Midbrain (tissue), 1 donor: ENCODE measurements at places on chromosomes 4 and X.

- peak; percentile 5 for DNase-seq
Measured at GRCh38 chrX:38965888-38966287, 164.6 kb downstream of the MID1IP1 start.

DNA sequence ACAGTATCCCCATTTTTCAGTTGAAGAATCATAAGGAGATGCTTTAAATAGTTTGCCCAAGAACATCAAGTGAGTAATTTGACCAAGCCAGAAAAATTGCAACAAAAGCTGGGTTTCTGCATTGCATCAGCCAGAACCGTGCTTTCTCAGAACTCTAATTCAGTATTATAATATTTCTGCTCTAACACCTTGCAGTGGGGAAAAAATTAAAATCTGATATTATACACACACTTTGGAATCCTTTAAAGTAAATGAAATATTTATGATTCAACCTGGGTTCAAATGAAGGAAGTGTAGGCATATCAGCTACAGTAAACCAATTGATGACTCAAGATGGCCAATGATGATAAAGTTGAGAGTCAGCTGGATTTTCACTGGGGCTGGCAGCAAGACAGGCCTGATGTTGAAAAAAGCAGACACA lies 387.6 kb upstream of the ZFP42 start:
- DNase-seq, result no peak

DNA sequence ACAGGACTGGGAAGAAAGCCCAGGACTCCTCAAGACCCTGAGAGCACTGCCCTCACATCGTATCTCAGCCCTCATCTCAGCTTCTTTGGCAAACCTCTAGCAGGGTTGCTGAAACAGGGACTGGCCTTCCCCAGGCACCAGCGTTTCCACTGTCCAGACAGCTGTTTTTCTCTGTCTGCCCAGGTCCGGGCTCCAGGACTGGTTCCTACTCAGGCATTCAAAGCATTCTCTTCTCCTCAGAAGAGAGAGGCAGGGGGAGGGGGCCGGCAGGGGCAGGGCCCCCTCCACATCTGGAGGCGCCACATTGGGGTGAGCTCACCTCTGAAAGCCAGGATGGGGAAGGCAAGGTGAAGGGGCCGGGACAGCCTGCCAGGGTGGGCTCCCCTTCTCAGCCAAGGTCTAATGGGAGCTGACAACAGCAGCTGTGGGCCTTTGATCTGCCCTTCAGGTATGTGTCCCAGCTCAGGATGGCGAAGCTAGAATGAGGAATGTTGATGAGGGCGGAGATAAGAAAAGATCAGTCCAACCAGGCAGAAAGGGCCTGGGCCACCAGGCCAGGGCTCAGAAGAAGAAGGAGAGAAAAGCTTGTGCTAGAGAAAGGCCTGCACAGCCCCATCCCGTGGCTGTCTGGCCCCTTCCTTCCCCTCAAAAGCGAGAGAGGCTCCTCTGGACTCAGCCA lies 60.4 kb downstream of the PJA1 start:
- no peak for DNase-seq

DNA sequence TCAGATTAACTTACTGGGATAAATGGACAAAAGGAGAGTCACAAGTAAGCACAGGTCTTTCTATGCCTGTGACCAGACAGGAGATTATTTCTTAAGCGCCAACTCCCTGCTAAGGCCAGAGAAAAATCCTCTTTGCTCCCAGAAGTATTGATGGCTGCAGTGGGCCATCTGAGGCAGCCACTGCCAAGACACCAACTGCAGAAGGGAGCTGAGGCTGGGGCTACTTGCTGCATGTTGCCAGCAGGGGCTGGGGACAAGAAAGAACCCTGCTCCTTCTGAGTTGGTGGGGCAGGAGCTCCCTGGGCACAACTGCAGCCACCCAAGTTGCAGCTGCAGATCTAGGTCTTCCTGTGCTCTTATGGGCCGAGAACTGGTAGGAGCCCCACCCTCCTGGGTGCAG lies 1075.3 kb downstream of the PCDH18 start:
- DNase-seq, result no peak

DNA sequence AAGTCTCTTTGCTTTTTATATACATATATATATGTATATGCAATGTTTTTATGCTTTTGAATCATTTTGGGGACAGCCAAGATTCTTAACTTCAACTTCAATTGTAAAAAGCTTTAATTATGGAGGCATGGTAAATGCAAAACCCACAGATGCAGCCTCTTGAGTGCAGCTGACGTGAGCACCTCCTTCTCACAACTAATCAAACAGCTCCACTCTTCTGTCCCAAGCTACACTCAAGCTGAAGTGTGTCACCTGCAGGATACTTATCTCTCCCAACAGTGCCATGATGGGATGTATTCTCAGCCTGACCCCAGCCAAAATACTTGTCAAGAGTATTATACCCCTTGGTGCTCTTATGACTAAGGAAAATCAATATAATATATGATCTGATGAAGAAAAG lies 60.7 kb upstream of the BLTP1 start:
- no peak for DNase-seq

DNA sequence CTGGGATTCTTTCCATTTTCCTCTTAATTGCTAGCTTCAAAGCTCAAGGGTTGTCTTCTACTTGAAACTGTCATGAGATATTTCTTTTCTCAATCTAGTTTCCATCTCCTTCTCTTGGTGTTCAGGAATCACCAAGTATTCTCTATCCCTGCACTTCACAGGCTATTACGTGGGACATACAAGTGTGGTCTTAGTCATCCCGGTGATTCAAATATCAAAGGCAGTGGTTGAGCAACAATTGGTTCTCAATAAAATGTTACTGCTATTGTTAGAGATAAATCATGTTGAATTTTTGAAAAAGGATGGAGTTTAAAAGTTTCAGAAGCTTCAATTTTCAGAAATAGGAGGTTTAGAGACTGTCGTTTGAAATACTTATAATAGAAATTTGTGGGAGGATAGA lies 812.9 kb downstream of the FSTL5 start:
- DNase-seq, result no peak

GRCh38 chr4:26346203-26346620 lies 25.4 kb downstream of the RBPJ start:
- DNase-seq, result peak; percentile 46

- no peak for DNase-seq
Measured at GRCh38 chr4:103074744-103075434, 1.7 kb downstream of the SLC9B2 start.

DNA sequence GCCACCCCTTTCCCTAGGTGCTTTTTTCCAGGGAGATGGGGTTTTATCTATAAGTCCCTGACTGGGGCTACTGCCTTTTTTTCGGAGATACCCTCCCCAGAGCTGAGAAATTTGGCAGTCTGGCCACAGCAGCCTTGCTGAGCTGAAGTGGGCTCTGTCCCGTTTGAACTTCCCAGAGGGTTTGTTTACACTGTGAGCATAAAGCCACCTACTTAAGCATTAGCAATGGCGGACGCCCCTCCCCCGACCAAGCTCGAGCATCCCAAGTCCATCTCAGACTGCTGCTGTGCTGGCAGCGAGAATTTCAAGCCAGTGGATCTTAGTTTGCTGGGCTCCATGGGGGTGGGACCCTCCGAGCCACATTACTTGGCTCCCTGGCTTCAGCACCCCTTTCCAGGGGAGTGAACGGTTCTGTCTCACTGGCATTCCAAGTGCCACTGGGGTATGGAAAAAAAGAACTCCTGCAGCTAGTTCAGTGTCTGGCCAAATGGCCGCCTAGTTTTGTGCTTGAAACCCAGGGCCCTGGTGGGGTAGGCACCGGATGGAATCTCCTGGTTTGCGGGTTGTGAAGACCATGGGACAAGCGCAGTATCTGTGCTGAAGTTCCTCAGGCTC lies 456.4 kb upstream of the HTR2C start:
- no peak for DNase-seq

- DNase-seq, result no peak
Measured at GRCh38 chr4:188722911-188723310, 583.7 kb downstream of the TRIML1 start.

DNA sequence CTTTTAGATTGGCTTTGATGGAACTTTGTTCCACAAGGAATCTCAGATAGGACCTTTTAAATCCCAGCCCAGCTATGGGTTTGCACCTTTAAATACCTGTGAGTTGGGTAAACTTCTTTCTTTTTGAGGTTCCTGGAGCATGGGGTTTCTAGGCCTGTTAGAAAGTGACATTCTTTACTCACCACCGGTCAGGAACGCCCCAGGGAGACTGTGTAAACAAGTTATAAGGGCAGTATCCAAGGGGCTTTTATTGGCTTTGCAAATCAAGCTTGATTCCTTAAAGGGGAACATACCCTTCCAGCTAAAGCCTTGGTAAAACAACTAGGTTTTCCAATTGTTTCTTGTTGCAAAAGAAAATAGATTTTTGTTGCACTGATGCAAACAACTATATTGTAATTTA lies 93.4 kb downstream of the TENT5D start:
- no peak for DNase-seq

DNA sequence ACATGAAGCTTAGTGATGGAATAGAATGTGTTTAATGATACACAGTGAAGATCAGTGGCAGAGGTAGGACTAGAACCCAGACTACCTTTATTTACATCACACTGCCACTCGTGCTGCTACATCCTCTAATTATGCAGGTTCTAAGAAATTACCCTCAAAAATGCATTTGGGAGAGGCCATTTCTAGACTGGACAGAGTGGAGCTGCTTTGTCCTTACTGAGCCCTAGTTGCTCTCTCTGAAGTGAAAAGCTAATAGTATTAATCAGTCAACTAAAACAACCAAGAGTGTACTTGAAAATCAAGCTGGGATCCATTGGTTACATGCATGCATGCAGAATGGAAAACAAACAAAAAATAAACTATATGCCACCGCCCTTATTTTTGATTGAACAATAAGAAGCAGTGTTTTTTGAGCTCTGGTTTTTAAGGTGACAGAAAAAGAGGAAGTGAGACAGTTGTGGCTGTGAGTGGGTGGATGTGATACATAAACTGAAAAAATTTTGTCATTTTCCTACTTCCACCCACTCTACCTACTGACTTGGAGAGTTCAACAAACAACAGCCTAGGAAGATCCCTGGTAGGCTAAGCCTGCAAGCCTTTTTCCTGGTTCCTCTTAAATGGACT lies 6.8 kb upstream of the VSIG4 start:
- DNase-seq, result no peak

DNA sequence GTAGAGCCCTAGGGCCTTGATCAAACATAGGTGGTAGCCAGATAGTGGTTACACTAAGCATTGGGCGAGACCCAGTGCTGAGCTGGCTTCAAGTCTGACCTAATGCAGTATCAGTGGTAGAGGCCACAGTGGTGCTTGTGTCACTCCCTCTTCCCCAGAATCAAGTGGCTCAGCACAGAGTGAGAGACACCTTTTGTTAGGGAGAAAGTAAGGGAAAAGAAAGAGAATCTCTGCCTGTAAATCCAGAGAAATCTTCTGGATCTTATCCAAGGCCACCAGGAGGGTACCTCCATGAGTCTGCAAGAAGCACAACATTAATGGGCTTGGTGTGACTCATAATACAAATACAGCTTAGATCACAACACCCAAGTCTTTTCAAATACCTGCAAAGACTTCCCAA lies 117.7 kb upstream of the SLC6A14 start:
- DNase-seq, result no peak

GRCh38 chr4:156962528-156962974 lies 9.0 kb downstream of the PDGFC start:
- no peak for DNase-seq
